Retina (tissue), 1 donor: ENCODE measurements at places on chromosomes 7 and 10.

DNA sequence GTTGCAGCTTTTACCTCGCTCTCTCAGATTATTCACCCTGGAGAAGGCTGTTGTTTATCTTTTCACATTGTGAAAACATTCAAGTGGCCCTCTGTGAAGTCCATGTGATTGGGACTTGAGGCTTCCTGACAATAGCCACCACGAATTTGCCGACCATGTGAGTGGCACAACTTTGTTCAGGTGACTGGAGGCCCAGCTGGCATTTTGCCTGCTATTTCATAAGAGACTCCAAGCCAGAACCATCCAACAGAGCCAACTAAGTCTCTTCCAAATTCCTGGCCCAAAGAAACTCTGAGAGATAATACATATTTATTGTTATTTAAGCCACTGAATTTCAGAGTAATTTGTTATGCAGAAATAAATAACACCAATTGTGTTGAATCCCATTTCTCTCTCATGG is 38.2 kb upstream of the CCSER2 start:
- no peak for DNase-seq

DNA sequence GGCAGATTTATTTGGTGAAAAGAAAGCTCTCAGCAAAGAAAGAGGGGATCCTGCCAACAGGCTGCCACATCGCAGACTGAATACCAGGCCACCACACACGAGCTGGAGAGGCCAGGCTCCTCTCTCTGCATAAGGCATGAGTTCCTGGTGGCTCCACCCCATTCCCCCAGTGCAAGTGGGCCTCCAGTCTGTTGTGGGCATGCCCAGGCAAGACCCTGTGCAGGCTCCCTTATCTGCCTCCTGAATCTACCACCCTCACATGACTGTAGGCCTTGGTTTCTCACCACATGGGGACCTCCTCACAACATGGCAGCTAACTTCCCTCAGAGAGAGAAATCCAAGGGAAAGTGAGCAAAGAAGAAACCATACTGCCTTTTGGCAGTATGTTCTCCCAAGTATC is 26.7 kb upstream of the CUL1 start:
- no peak for DNase-seq

DNA sequence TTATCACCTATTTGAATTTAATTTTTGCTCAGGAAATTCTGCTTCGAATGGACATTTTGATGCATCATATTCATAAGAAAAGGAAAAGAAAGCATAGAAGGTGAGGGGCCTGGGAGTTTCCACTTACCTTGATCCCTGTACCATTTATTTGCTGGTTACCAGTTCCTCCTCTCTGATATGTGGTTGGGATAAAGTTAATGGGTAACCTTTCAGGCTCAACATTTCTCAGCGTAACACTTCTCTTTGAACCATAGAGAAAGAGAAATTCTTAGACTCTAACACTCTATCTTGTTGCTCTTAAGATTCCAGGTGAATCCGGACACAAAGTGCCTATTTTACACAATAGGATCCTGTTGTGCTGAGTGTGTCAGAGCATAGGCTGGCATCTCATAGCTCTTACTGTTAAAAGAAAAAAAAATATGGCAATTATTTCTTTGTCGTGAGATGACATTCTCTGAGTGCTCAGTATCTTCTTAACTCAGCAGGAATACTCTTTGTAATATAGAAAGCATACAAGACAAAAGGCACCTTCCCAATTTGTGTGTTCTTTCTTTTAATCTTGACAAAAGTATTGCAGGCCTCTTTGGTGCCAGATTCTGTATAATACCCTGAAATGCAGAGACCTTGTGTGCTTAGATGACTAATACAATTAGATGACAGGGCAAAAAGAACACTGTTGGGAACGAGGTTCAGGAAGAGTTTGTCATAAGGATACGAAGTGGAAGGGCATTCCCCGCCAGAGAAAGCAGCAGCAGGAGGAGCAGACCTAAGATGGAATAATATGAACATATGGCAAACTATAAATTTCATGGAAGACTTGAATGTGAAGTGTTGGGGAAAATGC is 689.6 kb downstream of the NRG3 start:
- no peak for DNase-seq

DNA sequence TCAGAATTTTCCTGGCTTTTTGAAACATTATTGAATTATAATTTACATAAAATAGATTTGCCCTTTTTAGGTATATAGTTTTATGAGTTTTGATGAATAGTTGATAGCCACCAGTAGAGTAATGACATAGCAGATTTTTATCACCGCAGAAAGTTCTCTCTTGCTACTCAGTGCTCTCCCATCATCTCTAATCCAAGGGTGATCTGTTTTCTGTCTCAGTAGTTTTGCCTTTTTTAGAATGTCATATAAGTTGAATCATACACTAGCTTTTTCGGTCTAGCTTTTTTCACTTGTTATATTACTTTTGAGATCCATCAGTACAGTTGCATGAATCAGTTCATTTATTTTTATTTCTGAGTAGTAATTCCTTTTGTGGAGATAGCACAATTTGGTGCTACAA is 17.9 kb downstream of the RSBN1L start:
- DNase-seq: no peak

- no peak for DNase-seq
These were observed 2.6 kb upstream of the KAT6B start for GRCh38 chr10:74823791-74824183.

DNA sequence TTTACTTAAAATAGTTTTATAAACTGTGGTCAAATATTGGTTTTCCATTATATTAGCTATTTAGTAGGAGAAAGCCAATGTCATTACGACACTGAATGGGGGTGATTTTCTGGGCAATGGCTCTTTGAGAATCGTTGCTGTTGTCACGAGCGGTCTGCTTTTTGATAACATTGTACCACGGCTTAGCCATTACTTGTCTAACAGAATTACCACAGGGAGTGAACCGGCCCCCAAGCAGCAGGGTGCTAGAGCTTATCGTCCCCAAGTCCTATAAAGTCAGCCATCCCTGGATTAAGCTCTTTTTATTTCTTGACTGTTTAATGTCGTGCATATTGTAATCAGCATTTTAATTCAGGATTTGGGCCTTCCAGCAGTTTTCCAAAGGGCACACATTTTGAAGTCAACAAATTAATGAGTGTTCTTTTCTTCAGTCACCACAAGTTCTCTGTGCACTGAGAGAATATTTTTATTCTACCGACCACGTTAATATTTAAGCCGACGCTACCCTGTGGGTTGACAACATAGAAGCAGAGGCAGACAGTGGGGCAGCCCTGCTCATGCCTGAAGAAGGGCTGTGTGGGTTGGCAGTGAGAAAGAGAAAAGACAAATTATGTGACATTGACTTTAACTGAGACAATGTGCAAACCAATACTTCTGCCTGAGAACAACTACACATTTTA is 125.8 kb downstream of the ICA1 start:
- no peak for DNase-seq

- no peak for DNase-seq
These were observed 467.0 kb upstream of the POT1 start for GRCh38 chr7:125396466-125397151.

DNA sequence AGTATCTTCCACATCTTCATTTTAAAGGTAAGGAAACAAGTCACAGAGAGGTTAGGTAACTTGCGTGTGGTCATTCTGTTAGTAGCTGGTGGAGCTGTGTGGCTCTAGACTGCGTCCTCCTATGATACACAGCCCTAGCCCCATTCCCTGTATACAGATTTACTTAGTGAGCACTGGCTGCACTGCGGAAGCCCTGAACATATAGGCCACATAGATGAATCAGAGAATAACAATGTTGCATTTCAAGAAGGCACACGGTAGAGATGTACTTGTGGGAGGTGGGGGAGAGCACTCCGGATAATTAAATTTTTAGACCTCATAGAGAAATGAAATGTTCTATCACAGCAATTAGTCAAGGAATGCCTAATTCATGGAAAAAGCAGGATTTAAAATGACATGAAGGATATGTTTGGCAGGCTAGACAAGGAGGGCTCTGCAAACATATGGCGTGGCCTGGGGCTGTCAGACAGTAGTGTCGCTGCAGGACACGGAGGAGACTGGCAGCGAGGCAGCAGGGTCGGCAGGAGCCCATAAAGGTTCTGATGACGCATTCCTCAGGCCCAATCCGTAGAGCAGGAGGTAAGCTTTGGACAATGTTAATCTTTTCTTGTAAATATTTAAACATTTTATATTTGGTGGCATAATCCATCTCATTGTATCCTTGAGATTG is 29.5 kb downstream of the RAB11FIP2 start:
- DNase-seq: no peak

DNA sequence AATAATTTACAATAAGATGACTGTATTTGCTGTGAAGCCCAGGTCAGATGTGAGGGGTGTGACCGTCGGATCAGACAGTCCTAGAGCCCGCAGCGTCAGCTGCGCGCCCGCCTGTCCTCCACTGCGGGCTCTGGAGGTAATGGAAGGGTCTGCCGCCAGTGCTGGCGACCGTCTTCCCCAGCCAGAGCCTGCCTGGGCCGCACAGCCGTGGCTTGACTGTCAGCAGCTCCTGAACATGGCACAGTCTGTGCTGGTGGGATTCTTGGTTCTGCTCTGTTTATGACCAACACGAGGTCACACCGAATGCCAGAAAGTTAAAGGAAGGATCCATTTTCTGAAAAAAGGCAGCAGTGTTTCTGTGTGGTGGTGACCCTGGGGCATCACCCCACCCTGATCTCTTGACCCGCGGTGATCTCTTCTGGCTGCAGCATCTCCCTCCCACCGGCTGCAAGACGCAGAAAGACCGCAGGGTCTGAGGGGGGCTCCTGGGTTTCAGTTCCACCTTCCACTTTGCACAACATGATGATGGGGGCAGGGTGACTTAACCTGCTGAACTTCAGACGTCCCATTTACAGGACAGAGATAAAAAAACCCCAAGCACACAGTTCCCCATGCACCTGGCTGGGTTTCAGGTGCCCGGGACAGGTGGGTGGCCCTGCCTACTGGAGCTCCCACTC is 103.7 kb downstream of the DNAJB6 start:
- no peak for DNase-seq

GRCh38 chr7:11009631-11010030 is 36.0 kb downstream of the PHF14 start:
- no peak for DNase-seq

DNA sequence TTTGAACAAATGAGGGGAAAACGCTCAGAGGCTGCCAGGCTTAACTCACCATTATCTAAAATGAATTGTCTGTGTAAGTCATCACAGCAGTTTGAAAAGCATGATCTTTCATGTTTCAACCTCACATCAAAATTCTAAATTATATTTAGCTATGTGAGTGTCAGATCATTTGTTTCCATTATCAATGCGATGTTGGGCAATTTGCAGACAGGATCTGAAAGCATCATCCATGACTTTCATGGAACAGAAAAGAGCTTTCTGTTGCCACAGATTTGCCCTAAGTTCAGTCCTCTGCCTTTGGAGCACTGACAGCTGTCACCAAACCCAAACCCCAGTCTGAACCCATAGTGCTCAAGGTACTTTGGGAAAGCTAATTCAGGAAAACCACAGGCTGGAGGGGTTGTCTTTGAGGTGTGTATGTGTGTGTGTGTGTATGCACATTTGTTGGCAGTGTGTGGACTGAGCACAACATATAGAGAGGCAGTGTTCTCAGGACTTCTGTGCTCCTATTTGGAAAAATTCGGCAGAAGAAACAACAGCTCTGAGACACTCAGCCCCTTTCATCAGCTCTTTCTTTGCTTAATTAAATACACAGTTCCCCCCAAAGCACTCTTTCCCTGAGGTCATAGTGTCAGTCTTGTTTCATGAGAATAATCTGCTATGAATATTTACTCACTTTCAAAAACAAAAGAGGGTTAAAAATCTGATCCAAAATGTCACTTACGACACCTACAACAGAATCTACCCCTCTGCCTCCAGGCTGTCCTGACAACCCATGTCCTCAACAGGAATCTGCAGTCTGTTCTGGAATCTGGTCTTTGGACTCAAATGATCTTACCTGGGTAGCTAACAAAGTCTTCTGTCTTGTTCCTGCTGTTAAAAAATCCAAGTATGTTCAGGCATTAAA is 188.5 kb upstream of the KLF14 start:
- no peak for DNase-seq

GRCh38 chr7:4202154-4202736 is 479.9 kb upstream of the FOXK1 start:
- DNase-seq: no peak

DNA sequence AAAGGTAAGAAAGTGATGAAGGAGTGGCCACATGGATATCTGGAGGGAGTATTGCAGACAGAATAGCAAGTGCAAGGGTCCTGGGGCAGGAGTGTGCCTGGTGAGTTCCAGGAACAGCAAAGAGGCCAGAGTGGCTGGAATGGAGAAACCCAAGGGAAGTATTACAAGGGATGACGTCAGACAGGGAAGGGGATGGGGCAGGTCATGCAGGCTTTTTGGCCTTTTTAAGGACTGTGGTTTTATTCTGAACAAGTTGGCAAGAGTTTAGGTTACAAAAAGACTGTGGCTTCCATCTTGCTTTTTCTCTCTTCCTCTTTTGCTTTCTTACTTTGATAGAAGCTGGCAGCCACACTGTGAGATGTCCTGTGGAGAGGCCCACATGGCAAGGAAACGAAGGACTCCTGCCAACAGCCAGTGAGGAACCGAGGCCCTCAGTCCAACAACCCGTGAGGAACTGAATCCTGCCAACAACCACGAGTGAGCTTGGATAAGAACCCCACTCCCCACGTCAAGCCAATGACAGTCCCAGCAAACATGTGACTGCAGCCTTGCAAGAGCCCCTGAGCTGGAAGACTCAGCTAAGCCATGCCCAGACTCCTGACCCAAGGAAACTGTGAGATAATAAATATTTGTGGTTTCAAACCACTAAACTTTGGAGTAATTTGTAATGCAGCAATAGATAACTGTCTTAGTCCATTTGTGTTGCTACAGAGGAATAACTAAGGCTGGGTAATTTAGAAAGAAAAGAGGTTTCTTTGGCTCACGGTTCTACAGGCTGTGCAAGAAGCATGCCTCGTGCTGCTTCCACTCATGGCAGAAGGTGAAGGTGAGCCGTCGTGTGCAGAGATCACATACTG is 19.8 kb upstream of the KDM7A start:
- DNase-seq: no peak

DNA sequence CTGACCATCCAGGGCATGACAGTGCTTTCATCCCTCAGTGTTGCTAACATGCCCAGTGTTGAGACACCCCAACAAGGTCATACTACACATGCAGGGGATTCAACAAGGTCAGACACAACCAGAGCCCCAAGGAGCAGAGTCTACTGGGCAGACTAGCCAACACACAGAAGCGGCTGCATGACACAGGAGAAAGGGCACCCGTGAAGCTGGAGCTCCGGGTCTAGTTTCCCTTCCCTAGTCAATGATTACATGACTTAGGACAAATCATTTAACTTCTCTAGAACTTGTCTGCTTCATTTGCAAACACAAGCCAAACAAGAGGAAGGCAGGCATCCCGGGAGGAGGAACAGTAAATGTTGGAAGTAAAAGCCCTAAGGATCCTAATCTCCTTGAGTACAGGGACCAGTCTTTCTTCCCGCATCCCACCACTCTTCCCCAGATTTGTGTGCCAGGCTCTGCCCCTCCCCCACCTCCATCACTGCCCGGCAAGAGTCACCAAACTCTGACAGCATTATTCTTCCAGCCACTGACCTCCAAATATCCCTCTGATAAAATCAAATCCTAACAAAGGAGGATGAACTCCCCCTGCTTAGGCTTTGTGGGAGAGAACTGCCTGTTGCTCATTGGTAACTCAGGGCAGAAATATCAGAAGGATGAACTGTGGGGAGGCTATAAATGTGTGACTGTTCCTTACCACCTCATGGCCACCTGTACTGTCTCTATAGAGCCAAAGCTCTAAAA is 104.3 kb downstream of the KCNMA1 start:
- DNase-seq: no peak

- DNase-seq: no peak
These were observed 14.5 kb upstream of the FAM204A start for GRCh38 chr10:118356628-118357027.

- DNase-seq: no peak
These were observed 22.2 kb downstream of the MMS19 start for GRCh38 chr10:97475936-97476594.
